ENCODE measurements at places on chromosomes 12 and 14. TPM values are rescaled to one million over a fixed set of nuclear protein-coding genes. Genes with fewer than 3 reads are reported as not detected.

The GPR84 gene
- total RNA-seq, result 0.18 TPM

The RNASE13 gene
- not detected for total RNA-seq

The HIGD1C gene
- not detected for total RNA-seq

DNA sequence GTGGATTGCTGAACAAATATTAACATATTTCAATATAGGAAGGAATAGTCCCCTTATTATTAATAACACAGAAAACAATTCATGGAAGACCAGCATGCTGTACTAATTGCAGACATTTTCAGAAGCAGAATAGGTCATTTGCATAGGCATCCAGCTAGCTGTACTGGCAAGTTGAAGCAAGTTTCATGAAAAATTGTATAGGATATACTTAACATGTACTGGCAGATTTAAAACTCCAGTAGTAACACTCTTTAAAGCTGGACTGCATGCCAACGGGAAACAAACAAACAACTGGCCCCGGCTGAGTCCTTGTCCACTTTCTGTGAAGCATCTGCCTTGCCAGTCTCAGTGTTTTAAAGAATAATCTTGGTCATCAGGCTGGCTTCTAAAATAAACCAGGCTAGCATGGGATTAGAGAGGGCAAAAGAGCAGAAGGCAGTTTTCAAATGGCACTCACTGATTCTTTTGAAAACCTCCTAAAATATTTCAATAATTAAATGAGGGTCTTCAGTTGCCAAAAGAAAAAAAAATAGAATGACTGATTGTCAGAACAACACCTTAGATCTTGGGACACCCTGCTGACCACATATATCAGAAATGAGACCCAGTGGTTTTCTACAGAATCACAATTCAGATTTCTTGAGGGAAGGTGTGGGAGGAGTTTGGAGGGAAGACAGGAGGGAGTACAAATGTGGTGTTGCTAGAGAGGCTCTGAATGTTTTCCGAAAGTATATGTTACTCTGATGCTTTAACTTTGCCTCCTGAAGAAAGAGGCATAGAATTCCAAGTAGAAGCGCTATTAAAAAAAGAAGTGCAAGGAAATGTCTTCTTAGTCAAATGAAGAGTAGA, 122.5 kb upstream of the KRAS start:
- no peak overlapping the region for H3K27ac ChIP-seq
- no peak overlapping the region for H3K4me3 ChIP-seq
- no peaks in the 10 kb centered on the region for H3K27me3 ChIP-seq

GRCh38 chr14:87503711-87504110, 489.3 kb downstream of the GALC start:
- no peaks in the 10 kb centered on the region for H3K36me3 ChIP-seq
- DNase-seq, result no peak
- no peaks in the 10 kb centered on the region for H3K4me1 ChIP-seq
- H3K27ac ChIP-seq, result no peak overlapping the region
- no peak overlapping the region for H3K4me3 ChIP-seq
- H3K27me3 ChIP-seq, result no peaks in the 10 kb centered on the region

Measured in activated CD4-positive, alpha-beta memory T cell treated with anti-CD3 and anti-CD28 coated beads, Interleukin-2, amount 10 ng/mL, durations not matched to agents 7 days and 5 days (primary cell).